ENCODE measurements at places on chromosomes 4 and X.

DNA sequence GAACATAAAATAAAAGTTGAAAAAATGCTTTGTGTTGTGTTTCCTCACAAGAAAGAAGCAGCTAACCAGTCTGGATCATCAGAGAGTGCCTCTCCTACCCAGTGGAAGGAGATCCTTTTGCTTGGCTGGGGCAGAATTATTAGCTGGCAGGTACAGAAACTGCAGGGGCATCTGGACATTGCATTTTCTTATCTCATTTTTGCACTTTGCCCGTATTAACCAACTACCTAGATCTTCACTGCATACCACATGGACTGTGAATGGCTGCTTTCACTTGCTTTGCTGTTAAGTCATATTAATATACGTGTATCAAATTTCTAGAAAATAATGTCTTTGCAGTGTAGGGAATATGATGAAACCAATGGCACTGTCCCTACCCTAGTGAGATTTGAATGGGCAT lies 52.9 kb upstream of the PDGFRA start:
- no peak for DNase-seq

- DNase-seq: no peak
Observed at GRCh38 chr4:142703694-142704309, 142.3 kb downstream of the INPP4B start.

- no peak for DNase-seq
Observed at GRCh38 chrX:27883468-27884092, 75.8 kb downstream of the MAGEB10 start.

GRCh38 chr4:77047037-77047436 lies 28.8 kb downstream of the CCNI start:
- DNase-seq: no peak

DNA sequence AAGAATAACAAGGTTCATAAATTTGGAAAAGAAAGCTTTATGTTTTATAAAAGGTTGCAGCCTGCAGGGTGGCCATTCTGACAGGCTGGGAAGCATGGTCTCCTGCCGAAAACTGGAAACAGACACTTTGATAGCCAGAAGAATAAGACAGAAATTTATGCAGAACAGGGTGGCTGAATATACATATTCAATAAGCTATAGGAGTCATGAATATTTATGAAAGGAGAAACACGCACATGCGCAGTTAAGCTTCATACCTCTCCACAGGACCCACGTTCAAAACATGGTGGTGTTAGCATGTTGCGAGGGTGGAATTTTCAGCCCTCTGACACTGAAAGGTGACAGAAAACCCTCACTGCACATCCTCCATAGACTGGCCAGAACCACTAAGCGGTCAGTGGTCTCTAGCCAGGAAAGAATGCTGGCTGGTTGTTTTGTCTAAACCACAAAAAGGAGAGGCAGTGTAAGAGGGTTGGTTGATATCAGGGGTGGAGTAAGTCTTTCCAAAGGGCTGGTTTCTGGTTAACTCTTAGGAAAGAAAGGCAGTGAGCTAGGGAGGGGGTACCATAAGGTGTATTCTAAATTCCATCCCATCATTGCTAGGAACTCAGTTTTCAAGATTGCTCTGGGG lies 58.2 kb downstream of the ANXA10 start:
- no peak for DNase-seq

DNA sequence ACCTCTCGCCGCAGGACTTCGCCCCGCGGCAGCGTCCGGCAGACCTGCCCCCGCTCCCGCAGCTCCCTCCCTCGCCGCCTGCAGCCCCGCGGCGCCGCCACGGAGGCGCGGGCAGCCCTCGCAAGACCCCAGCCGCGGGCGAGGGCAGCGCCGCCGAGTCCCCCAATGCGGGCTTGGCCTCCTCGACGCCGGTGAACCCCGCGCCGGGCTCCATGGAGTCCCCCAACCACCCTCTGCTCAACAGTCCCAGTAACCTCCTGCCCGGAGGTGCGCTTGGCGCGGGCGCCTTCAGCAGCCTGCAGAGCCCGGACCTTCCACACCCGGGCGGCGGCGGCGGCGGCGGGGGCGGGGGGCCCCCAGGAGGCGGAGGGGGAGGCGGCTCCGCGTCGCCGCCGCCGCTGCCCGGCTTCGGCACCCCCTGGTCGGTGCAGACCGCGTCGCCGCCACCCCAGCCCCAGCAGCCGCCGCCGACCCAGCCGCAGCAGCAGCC lies 1.2 kb downstream of the CPEB2 start:
- peak; percentile 47 for DNase-seq

DNA sequence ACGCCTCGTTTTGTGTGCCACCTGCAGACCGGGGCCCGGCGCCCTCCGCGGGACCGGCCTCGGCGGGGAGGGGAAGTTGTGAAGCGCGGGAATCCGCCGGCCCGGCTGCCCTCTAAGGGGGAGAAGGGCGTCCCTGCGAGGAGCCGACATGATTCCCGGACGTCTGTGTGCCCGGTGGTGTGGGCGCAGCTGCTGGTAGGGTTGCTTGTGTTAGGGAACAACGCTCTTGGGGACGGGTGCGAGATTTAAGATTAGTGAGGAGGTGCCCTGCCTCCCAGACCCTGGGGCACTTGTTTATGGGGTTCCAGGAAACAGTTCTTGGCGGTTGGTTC lies 627 bp downstream of the CDKN2AIP start:
- no peak for DNase-seq

GRCh38 chrX:139167282-139167681 lies 363.3 kb upstream of the F9 start:
- no peak for DNase-seq

- DNase-seq: no peak
Observed at GRCh38 chrX:122504026-122504425, 680.1 kb upstream of the GRIA3 start.

GRCh38 chrX:9102956-9103355 lies 69.0 kb upstream of the FAM9B start:
- DNase-seq: no peak

GRCh38 chr4:143352720-143353119 lies 16.0 kb downstream of the GAB1 start:
- no peak for DNase-seq

DNA sequence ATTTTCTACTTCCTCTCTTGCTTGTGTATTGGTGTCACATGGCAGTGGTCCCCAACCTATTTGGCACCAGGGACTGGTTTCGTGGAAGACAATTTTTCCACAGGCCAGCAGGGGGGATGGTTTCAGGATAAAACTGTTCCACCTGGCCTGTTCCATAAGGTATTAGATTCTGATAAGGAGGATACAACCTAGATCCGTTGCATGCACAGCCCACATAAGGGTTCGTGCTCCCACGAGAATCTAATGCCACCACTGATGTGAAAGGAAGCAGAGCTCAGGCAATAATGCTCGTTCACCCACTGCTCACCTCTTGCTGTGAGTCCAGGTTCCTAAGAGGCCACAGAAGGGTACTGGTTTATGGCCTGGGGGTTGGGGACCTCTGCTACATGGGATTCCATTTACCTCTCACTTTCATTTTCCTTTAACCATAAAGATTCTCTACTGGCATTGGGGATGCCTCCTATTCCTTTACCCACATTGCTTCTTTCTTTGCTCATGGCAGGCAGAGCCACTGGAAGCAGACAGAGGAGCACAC lies 38.1 kb downstream of the SEC31A start:
- DNase-seq: no peak

DNA sequence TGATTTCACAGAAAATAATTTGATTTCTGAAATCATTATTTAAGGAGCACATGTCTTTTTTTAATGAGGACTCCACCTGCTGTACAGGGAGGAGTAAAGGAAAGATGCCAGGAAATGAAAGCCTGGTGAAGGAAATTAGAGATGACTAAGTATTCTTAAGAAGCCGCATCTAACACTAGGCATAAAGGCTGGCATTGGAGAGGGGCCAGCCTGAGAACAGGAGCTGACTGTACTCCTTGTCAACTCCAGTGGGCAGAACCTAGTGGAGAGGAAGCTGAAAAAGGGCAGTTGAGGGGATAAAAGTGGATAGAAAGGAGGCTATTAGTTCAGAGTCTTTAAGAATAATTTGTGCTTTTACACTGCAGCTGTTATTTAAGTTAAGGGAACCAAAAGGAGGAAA lies 393.0 kb downstream of the PPP1R2C start:
- no peak for DNase-seq

DNA sequence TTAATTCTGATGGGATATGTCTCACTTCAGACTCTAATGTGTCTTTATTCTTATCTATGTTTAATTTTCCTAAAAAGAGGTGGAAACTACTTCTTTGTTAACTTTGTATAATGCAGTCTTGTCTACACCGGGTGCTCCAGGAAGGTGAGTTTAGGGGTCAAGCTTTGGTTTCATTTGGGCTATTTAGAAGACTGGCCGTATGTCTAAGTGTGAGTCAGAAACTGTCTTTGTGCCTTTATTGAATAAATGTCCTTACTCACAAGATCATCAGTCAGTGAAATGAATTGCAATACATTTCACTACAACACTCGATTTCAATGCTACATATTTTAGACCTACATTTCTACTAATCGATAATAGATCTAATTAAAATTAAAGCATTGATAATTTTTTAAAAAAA lies 56.2 kb downstream of the PROM1 start:
- DNase-seq: no peak

- no peak for DNase-seq
Observed at GRCh38 chr4:111639876-111640275, 505.4 kb upstream of the FAM241A start.

DNA sequence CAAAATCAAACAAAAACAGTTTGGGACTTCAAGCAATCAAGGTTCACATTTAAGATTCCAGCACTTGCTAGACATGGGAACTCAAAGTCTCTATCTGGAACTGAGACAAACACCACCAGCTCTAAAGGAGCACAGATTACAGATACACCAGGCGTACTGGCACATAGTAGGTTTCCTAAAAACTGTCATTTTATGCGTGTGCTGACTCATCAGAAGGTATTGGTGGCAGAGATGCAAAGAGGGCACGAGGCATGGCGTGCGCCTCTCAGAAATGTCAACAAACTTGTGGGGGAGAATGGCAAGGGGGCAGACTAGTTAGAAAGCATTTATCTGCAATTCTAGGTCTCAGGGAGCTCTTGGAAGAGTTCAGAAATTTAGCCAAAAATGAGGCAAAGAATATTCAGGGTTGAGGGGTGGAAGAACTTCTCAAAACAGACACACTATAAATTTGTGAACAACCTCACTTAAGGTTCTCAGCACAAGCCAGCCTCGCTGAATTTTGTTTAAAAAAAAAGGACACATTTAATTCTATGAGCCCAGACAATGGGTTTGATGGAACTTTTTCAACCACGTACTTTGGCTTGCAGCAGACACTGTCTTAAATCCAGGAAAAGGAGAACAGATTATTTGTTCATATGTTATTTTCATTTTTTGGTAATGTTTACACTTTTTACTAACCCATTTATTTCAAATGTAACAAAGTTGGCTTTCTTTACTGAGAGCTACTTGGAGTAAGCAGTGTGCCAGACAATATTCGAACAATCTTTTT lies 100.0 kb downstream of the SHISA3 start:
- DNase-seq: no peak

DNA sequence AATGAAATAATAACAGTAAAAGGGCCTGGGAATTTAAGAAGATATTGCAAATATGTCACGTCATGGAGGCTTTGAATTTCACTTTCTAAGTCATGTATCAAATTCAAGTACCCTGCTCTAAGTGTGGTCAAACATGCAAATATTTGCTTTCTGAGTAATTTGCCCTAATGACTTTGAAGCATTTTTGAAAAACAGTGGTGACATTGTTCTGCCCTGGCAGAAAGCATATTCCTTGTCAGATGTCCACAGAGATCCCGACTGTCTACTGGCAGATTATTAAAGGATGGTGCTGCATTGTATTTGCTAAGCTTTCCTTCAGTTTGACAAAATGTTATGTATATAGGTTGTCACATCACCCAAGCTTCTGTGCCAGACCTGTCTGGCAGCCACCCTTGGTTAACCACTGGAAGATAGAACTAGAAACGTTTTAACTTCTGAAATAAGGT lies 92.5 kb downstream of the ANK2 start:
- DNase-seq: no peak

- DNase-seq: no peak
Observed at GRCh38 chr4:124343661-124344171, 368.8 kb downstream of the ANKRD50 start.

GRCh38 chr4:6668391-6668790 lies 25.3 kb upstream of the S100P start:
- no peak for DNase-seq

DNA sequence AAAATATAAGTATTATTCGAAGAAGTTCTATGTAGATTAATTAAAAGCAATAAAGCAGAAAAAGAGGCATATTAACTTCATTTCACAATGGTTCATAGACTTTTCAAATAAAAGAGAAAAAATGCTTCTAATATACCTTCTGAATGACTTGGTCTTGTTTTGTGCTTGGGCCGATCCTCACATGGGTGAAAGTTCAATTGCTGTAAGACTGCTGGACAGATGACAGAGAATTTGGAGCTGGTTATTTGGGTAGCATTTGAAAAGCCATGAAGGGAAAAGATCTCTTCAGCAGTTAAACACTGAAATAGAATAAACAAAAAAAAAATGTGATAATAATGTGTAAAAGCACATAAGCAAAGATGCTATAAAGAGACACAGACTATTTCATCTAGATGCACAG lies 29.8 kb downstream of the SLC39A8 start:
- no peak for DNase-seq

GRCh38 chr4:132065940-132066495 lies 1083.1 kb upstream of the PCDH10 start:
- DNase-seq: no peak

GRCh38 chrX:41721590-41721989 lies 2.4 kb upstream of the GPR82 start:
- no peak for DNase-seq

DNA sequence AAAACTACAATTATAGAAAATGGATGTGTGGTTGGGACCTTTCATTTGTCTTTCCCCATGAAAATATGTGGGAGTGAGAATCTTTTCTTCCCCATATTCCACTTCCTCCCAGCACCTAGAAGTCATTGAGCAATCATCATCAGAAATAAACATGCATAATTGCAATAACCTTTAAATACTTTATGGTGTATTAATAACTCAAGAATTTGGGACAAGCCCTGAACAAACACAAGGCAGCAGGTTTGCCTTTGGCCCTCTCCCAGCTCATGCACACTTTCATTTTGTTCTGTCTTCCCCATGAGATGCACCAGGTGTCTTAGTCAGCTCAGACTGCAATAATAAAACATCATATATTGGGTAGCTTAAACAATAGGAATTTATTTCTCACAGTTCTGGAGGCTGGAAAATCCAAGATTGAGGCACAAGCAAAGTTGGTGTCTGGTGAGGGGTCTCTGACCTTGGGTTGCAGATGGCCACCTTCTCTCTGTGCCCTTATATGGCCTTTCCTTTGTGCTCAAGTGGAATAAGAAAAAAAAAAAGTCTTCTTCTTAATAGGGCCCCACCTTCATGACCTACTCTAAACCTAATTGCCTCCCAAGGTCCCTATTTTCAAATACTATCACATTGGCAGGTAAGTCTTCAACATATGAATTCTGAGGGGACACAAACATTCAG lies 34.7 kb upstream of the TMEM184C start:
- no peak for DNase-seq

DNA sequence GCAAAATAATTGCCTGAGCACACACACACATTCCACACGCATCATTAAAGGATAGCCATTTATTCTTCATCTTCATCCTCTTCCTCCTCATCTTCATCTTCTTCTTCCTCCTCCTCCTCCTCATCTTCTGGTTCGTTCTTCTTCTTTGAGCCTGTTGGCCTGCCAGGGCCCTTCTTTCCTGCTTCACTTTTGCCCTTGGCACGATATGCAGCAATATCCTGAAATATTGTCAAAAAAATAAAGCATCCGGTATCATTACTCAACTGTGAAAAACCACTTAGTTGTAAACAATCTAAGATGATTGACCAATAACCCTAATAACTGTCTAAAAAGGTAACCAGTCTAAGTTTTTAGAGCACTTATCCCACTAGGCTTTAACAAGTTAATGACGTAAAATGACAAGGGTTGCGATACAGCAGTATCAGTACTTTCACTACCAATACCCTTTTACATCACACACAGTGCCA lies 2.1 kb downstream of the HMGB2 start:
- DNase-seq: no peak
